ENCODE measurements at places on chromosomes 16 and 17.

DNA sequence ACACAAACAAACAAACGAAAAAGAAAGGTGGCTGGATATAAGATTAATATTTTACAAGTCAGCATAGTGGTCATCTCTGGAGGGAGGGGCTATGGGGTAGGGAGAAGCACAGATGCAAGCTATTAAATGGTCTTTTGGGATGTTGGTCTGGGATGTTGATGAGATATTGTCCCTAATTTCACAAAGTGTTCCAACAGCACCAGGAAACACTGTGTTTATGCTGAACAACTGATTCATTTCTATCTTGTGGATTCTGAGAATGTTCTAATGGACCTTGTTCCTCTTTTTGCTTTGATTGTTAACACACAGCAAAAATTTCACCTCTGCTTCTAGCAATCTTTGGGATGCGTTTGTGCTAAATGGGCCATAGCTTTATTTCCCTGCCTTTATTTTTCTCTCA lies 9.7 kb downstream of the PECAM1 start:
- no peak for DNase-seq

DNA sequence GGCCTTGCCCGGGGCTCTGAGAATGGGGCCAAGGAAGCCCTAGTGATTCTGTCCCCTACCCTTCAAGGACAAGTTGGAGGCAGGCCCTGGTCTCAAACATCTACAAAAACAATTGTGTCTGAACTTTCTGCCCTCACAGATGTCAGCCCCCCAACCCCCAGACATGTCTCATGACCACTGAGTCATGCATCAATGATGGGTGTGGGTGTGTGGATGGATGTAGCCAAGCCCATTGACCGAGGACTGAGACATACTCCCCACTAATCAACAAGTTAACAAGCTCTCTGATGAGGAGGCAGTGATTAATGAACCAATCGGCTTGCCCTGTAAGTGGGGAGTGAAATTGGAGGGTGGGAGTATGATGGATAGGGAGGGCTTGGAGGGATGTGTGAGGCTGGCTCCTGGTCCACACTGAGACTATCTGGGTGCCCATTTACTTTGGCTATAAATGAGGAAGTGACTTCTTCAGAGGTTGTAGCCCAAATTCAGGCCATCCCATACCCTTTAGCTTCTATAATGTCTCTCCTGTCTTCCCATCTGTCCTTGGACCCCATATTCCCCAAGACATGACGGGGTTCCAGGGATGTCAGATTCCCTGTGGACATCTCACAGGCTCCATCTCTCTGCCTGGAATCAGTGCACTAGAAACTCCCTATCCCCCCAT lies 97.1 kb upstream of the TMEM97 start:
- no peak for DNase-seq

GRCh38 chr16:64278196-64278595 lies 843.7 kb downstream of the CDH11 start:
- DNase-seq, result no peak

- peak; percentile 58 for DNase-seq
Measured at GRCh38 chr17:14813649-14814370, 451.3 kb downstream of the PMP22 start.

- no peak for DNase-seq
Measured at GRCh38 chr16:70699696-70700095, 13.8 kb upstream of the MTSS2 start.

GRCh38 chr17:66764506-66764905 lies 70.4 kb upstream of the CACNG5 start:
- no peak for DNase-seq

- DNase-seq, result no peak
Measured at GRCh38 chr17:49956780-49957179, 12.2 kb upstream of the DLX4 start.

GRCh38 chr17:74555427-74555940 lies 9.6 kb upstream of the CD300C start:
- no peak for DNase-seq

DNA sequence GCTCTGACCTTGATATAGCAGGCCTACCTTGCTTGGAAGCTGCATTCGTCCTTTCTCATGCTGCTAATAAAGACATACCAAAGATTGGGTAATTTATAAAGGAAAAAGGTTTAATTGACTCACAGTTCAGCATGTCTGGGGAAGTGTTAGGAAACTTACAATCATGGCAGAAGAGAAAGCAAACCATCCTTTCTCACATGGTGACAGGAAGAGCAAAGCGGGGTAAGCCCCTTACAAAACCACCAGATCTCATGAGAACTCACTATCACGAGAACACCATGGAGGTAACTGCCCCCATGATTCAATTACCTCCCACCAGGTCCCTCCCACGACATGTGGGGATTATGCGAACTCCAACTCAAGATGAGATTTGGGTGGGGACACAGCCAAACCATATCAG lies 6.0 kb upstream of the MAPT start:
- no peak for DNase-seq

- no peak for DNase-seq
Measured at GRCh38 chr17:35050170-35050569, 13.3 kb downstream of the RFFL start.

GRCh38 chr16:72848028-72848400 lies 199.9 kb downstream of the ZFHX3 start:
- DNase-seq, result no peak

DNA sequence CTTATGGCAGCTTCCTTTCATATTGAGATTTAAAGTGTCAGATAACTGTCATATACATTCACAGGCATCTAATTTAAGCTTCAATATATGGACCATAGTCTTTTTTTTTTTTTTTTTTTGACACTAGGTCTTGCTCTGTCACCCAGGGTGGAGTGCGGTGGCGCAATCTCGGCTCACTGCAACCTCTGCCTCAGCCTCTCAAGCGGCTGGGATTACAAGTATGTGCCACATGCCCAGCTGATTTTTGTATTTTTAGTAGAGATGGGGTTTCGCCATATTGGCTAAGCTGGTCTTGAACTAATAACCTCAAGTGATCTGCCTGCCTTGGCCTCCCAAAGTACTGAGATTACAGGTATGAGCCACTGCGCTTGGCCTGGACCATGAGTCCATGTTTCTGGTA lies 13.6 kb downstream of the CEP95 start:
- no peak for DNase-seq

DNA sequence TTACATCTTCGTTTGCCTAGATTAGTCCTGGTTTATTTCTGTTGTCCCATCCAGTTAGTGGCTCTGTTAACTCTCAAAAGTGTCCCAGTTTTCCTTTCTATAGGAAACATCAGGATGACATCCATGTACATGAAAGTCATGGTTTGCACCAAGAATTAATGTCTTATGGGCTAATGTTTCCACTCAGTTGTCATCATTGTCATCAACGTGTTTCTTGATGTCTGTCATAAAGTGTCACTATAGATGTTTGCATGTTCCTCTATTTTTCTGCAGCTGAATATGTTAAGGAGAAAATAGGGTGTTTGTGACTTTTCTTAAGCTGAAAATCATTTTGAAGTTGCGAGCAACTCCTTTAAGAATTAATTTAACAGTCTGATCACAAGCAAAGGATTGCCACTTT lies 567.0 kb downstream of the TMEM114 start:
- no peak for DNase-seq

GRCh38 chr17:2138761-2139160 lies 83.9 kb downstream of the HIC1 start:
- DNase-seq, result no peak

- DNase-seq, result no peak
Measured at GRCh38 chr16:65229191-65229662, 107.4 kb upstream of the CDH11 start.

DNA sequence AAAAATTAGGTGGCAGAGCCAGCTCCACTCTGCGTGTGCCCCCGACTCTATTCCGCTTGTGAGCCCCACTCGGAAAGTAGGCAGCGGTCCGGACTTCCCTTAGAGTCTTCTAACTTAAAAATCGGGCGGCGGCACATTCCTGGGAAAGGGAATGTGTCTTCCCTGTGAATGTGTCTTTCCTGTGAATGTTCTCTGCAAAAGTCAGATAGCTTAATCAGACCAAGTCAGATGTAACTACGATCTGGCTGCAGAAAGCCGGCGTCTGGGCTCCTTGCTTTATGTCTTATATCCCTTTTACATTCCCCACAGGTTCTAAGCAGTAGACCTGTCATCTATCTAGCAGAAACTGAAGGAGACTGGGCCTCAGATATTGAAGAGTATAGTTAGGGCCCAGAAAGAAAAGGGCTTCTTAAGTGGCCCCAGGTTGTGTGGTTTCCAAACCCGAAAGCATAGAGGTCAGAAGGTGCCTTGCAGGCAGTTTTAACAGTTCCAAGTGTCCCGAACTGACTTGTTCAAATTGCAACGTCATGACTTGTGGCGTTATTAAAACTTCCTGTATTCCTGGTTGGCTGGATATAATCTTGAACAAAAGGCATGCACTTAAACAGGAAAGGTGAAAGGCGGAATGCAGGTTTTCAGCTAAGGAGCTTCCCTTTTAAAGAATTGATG lies 601 bp downstream of the PHKB start:
- peak; percentile 58 for DNase-seq

DNA sequence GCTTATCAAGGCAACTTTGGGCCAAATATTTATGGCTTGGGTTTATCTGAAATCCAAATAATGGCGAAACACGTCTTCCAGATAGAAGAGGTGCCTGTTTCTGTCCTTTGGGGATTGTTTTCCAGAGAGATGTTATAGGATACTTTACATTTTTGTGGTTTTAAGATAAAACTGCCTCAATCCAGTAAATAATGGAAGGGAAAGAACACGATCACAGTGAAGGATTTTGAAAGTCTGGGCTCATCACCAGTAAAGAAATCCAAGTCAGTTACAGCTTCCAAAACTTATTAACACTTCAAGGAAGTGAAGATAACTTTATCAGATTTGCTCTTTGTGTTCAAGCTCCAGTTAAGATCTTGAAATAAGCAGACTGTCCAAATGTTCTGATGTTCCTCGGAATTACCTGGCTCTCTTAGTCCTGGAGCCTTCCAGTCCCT lies 30.1 kb downstream of the DNAH2 start:
- no peak for DNase-seq

GRCh38 chr17:64984851-64985521 lies 65.7 kb upstream of the LRRC37A3 start:
- DNase-seq, result peak; percentile 65

DNA sequence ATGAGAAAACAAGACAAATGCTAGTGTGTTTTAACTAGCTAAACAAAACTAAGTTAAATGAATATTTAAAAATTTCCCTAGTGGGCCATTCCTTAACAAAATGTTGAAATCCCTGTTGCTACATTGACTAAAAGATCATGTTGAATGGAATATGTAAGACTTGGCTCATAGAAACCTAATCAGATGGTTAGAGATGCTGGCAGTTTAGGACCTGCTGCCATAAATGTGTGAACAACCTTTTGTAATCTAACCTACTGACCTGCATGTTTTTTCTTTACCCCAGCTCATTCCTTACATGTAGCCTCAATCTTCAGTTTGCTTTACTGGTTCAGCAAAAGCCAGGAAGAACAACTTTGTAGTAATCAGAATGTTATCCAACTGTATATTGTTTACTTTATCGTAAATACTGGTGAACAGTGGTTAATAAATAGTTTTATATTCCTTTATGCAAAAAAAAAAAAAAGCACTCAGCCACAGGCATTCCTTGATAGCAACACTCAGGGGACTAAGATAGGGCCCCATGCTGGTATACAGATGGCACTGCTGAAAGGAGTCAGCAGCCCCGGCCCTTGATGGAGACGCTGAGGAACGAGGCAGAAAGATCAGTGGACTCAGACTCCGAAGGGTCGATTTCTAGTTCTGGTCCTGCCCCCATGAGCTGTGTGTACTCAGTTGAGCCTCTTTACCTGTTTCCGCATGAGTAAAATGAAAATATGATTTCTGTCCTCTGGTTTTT lies 78.2 kb downstream of the MARF1 start:
- DNase-seq, result no peak

- no peak for DNase-seq
Measured at GRCh38 chr17:4440690-4441686, 7.2 kb downstream of the SPNS3 start.

DNA sequence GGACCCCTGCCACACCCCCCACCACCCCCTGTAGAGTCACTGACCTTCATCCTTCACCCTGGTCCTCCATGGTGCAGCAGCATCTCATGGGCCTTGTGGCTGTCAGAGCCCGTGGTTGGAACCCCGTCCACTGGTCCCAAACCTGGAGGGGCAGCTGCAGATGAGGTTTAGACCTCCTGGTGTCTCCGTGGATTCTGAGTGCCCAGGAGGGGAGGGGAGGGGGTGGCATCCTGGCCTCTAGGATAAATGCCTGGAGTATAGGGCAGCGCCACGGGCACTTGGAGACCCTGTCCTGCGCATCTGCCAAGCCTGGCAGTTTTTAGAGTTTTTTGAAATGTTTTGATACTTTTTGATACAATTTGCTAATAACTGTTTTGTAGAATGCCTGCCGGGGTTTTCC lies 17.5 kb downstream of the KLHL36 start:
- no peak for DNase-seq

DNA sequence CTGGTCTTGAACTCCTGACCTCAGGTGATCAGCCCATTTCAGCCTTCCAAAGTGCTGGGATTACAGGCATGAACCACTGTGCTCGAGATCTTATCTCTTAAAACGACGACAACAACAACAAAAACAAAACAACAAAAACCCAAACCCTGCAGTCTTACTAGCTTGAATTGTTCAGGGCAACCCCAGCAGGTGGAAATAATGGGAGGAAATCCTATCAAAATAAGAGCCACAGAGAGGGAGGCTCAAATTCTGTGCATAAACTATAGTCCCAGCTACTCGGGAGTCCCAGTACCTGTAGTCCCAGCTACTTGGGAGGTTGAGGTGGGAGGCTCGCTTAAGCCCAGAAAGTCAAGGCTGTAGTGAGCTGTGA lies 16.5 kb upstream of the ATP6V0A1 start:
- DNase-seq, result no peak

DNA sequence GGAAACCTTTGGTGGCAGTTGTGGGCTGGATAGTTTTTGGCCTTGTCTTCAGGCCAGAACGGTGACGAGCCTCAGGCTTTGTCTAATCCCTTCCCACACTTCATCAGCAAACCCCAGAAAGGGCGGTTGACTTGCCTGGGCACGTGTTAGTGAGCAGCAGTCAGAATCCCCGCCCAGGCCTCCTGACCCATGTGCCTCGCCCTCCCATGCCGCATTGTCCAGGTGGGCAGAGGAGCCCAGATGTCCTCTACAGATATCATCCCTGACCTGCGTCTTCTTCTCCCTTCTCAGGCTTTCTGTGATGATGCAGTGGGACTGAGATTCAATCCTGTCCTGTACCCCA lies 82.5 kb downstream of the OR1D5 start:
- no peak for DNase-seq

GRCh38 chr17:57379895-57380434 lies 123.6 kb downstream of the MSI2 start:
- DNase-seq, result no peak

DNA sequence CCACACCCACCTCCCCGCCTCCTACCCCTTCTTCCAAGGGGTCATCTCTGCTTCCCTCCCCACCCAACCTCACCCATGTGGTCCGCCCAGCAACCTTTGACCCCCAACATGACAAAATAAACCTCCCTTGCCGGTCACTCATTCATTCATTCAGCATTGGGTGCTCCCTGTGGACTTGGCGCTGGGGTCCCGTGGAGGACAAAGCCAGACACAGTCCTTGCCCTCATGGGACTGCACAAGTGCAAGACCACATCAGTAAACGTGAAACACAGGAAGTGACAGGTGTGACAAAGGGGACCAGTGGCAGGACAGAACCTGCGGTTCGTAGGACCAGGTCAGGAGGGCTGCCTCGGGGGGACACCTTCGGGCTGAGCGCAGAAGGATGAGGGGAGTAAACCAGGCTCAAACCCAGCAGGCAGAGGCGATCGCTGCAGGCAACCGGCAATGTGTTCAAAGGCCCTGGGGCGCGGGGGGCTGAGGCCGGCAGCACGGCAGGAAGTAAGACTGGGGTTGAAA lies 185.4 kb downstream of the SEC14L1 start:
- DNase-seq, result peak; percentile 71
